Psoas muscle (tissue), 8 donors: ENCODE measurements at places on chromosomes 3 and 15. TPM values are rescaled to one million over a fixed set of nuclear protein-coding genes. Genes with fewer than 3 reads are reported as not detected.
A peak's percentile ranks its signal among the peaks of the same experiment; 100 is the strongest.

GRCh38 chr3:187919544-187919943 is 174.3 kb upstream of the BCL6 start:
- no peak overlapping the region for H3K4me3 ChIP-seq
- no peak overlapping the region for H3K27ac ChIP-seq
- peaks cover 33% of the 10 kb centered on the region for H3K4me1 ChIP-seq
- H3K27me3 ChIP-seq = no peaks in the 10 kb centered on the region

DNA sequence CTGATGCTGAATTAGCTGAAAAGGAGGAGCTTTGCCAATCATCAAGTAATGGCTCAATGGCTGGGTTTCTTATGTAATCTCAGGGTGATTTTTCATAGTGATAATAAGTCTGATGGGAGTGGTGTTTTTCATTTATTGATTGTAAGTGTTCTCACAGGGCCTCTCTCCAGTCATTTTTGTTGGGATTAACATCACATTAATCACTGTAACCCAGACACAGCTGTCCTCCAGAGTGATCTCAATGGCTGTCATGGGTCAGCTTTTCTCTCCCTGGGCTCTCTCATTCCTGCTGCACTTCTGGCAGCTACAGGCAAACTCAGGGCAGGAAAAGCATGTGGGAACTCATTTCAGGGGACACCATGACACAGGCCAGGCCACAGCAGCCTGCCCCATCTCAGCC is 162.9 kb downstream of the LRTM1 start:
- no peaks in the 10 kb centered on the region for H3K27me3 ChIP-seq
- no peaks in the 10 kb centered on the region for H3K36me3 ChIP-seq
- no peak overlapping the region for H3K27ac ChIP-seq
- DNase-seq = no peak
- no peak overlapping the region for H3K4me3 ChIP-seq
- no peaks in the 10 kb centered on the region for H3K4me1 ChIP-seq

Gene TGM5
- polyA plus RNA-seq = not detected

DNA sequence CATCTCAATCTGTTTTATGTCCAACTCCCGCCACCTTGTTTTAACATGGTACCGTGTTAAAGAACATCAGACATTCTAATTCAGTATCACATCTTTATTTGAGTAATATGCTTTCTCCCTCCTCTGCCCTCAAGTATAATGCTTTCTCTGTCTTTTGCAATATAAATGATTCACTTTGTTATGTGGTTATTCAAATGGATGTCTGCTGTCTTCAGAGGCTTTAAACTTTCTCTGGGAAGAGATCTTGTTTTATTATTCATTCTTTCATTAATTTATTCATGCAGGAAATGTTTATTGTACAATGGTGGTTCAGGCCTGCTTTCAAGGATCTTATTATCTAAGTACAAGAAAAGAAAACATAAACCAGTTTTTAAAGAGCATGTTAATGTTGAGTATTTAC is 57.1 kb downstream of the RAP2B start:
- no peak for DNase-seq
- no peaks in the 10 kb centered on the region for H3K4me1 ChIP-seq
- H3K4me3 ChIP-seq = no peak overlapping the region
- no peaks in the 10 kb centered on the region for H3K36me3 ChIP-seq
- no peak overlapping the region for H3K27ac ChIP-seq

DNA sequence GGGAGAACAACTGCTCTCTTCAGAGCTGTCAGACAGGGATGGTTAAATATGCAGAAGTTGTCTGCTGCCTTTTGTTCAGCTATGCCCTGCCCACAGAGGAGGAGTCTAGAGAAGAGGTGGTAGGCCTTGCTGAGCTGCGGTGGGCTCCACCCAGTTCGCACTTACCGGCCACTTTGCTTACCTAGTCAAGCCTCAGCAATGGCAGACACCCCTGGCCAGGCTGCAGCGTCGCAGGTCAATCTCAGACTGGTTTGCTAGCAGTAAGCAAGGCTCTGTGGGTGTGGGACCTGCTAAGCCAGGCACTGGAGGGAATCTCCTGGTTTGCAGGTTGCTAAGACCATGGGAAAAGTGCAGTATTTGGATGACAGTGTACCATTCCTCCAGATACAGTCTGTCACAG is 12.3 kb upstream of the TMEM45A start:
- peaks cover 3% of the 10 kb centered on the region for H3K27me3 ChIP-seq
- no peak for DNase-seq
- no peaks in the 10 kb centered on the region for H3K36me3 ChIP-seq
- H3K4me3 ChIP-seq = no peak overlapping the region

DNA sequence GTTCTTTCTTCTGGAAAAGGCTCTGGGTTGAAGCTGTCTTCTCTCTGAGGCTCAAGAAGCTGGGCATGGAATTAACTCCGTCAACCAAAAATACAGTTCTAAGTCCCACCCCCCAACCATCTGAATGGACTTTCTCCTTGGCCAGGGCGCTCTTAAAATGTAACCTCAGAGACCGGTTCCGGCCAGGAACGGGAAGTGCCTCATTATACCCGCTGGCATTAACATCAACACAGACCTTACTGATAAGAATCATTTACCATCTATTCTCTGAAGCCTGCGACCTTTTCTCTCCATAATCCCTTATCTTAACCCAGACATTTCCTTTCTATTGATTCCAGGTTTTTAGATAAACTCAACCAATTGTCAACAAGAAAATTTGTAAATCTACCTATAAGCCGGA is 64.7 kb downstream of the ATP1B3 start:
- DNase-seq = no peak
- H3K27ac ChIP-seq = no peak overlapping the region
- H3K36me3 ChIP-seq = no peaks in the 10 kb centered on the region
- H3K27me3 ChIP-seq = no peaks in the 10 kb centered on the region
- no peaks in the 10 kb centered on the region for H3K4me1 ChIP-seq

Gene PLA2G4E
- polyA plus RNA-seq = 0.07 TPM

- no peak for DNase-seq
- no peaks in the 10 kb centered on the region for H3K4me1 ChIP-seq
- no peak overlapping the region for H3K4me3 ChIP-seq
- no peaks in the 10 kb centered on the region for H3K27me3 ChIP-seq
- no peak overlapping the region for H3K27ac ChIP-seq
Measured at GRCh38 chr3:82671466-82671865, 910.0 kb upstream of the GBE1 start.

Gene NR2E3
- polyA plus RNA-seq = not detected

Gene A4GNT
- polyA plus RNA-seq = not detected

Gene ARPC4
- 76.9 TPM for polyA plus RNA-seq

DNA sequence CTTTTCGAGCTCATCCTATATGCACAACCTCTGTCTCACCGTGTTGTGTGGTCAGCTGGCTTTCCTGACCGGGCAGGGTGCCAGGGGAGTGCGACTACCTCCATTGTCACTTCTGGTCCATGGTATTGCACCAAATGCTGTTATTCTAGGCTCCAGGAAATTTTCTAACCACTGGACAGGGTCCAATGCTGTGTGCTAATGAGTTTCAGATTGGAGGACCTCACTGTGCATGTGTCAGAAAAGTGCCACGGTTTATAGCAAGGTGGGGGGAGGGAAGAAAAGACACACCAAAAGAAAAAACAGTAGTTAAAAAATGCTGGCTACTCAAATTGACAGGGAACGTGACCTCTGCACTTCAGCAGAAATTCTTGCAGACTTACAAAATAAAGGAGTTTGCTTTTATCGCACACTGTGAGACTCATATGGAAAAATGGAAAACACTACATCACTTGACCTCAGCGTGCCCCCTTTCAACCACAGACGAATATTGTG is 480.1 kb downstream of the FOXP1 start:
- H3K27ac ChIP-seq = no peak overlapping the region
- peak; percentile 51 for DNase-seq
- no peak overlapping the region for H3K4me3 ChIP-seq
- H3K27me3 ChIP-seq = no peaks in the 10 kb centered on the region
- no peaks in the 10 kb centered on the region for H3K4me1 ChIP-seq
- no peaks in the 10 kb centered on the region for H3K36me3 ChIP-seq

DNA sequence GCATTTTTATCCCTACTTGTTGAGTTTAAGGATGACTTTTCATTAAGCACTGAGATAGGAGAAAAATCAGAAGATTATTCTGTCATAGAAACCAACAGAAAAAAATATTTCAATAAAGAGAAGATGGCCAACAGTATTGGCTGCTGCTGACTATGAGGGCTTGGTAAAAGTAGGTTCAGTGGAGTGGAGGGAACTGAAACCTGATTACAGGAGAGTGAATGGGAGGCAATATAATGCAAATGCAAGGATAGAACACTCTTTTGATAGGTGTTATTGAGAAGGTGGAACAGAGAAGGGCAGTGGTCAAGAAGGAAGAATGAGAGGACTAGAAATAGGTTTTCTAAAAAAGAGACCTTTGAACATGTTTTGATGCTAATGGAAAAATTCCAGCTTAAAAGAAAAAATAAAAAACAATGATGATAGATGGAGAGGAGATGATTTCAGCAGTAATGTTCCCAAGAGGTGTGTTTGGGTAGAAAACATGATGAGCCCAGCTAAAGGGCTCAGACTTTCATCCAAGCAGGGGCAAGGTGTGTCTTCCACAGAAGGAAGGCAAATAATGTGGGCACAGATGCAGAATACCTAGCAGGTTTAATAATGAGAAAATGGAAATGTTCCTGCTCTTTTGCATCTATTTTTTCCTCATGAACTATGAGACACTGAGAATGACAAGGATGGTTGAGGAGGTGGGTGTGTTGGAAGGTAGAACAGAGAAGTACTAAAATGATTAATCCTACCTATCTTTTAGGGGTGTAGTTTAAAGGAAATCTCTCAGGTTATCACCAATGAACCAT is 397.9 kb upstream of the GOLIM4 start:
- DNase-seq = no peak
- H3K4me1 ChIP-seq = no peaks in the 10 kb centered on the region
- no peak overlapping the region for H3K4me3 ChIP-seq

- no peaks in the 10 kb centered on the region for H3K27me3 ChIP-seq
- DNase-seq = no peak
- H3K4me3 ChIP-seq = no peak overlapping the region
- peaks cover 15% of the 10 kb centered on the region for H3K4me1 ChIP-seq
- no peak overlapping the region for H3K27ac ChIP-seq
Measured at GRCh38 chr15:85394554-85395333, 14.3 kb downstream of the AKAP13 start.

DNA sequence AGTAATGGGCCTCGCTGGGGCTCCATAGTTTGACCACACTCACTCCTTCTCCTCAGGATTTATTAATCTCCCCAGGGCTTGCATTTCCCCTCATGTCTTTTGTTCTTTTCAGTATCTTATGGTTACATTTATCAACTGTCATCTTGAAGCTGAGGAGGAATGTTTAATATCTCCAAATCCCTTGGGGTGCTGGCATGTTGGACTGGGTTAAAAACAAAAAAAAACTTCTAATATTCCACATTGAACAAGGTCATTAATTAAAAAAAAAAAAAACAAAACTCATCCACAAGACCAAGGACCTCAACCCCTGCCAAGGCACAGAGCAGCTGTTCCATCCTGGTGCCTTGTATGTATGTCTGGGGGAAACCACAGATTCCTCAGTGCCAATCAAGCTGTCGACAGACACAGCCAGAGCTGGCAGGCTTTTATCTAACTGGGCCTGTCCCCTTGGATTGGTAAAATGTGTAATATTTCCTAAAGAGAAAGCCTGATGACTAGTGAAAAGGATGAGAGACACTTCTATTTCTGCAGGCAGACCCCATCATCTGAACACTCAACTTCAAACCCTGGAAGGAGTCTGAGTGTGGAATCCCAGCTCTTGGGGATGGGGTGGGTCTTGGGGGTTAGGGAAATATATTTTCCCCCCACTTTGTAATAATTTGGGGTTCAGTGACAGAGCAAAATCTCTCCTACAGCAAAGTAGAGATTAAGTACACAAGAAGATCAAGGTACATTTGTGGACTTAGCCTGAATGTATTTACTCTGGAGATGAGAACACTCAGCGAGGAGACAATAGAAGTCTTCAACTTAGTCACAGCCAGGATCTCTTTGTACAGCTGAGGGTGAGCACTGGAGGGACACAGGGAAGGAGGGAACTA is 69.1 kb downstream of the TTC23 start:
- peaks cover 70% of the 10 kb centered on the region for H3K4me1 ChIP-seq
- no peaks in the 10 kb centered on the region for H3K27me3 ChIP-seq
- H3K27ac ChIP-seq = peak overlapping the region; percentile 89
- no peak for DNase-seq

DNA sequence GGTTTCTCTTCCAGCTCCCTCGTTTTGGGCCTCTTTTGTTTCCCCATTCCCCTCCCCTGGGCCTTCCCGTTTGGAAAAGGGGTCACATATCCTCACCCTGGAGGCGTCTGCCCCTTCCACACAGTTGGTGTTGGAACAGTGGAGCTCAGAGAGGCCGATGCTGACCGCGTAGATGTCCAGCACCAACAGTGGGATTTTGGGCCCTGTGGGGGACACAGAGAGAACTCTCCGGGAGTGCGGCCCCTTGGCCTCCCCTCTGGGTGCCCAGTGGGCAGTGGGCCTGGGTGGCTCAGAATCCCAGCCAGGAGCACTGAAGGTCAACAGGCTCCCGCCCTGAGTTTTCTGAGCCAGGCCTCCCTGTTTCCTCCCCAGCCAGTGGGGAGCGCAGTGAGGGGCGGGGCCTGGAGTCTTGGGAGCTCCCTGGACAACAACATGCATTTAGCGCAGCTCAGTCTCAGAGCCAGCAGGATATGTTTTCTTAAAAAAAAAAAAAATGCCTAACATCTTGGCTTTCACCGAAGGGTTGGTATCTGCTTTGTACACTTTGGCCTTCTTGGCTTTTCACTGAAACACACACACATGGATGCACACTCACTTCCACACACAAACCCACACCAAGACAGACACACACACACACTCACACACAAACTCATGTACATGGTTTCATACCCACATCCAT is 670 bp upstream of the ISLR start:
- no peaks in the 10 kb centered on the region for H3K36me3 ChIP-seq
- peak overlapping the region; percentile 53 for H3K27ac ChIP-seq
- peaks cover 3% of the 10 kb centered on the region for H3K4me1 ChIP-seq
- H3K27me3 ChIP-seq = peaks cover 5% of the 10 kb centered on the region
- H3K4me3 ChIP-seq = no peak overlapping the region

Gene GOLGA8G
- not detected for polyA plus RNA-seq

- no peaks in the 10 kb centered on the region for H3K27me3 ChIP-seq
- no peak for DNase-seq
Measured at GRCh38 chr15:89128320-89129122, 40.3 kb downstream of the ABHD2 start.

Gene LDHAL6B
- polyA plus RNA-seq = 0.06 TPM

Gene P2RY13
- polyA plus RNA-seq = 0.12 TPM
